BJ (cell line): ENCODE measurements at places on chromosomes 7 and 10.

- no peak for DNase-seq
Observed at GRCh38 chr10:72223743-72224101, 7.6 kb upstream of the ASCC1 start.

DNA sequence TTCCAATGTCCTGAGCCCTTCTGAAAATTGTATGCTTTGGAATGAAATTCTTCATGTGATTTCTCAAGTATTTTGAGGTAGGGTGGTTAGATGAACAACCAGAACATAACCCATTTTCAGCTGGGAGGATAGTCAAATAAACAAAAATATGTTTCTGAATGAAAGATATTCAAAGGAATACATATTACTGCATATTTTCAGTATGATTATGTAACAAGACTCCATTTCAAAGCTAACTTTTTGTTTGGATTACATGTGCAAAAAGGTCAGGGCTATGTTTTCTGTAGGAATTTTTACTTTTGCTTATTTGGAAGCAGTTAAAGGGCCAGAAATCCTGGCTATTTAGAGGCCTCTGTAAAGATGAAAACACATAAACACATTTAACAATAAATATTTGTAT, 27.7 kb downstream of the CDK6 start:
- DNase-seq = no peak

DNA sequence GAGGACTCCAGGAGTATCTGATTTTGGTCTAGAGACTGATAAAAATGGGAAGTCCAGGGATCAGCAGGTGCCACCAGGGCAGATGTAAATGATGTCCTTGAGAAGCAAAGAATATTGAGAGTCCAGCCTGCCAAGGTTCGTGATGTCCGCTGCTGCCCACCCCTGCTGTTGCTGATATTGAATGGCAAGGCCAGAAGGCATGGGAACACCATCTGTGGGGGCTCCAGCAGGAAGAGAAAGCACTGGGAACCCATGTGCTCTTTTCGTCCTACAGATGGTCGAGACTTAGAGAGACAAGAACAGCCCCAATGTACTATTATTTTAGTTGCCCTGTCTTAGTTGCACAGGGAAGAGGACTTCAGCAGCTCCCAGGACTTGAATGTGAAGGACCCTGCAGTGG, 363.9 kb downstream of the GALNT17 start:
- DNase-seq = no peak

DNA sequence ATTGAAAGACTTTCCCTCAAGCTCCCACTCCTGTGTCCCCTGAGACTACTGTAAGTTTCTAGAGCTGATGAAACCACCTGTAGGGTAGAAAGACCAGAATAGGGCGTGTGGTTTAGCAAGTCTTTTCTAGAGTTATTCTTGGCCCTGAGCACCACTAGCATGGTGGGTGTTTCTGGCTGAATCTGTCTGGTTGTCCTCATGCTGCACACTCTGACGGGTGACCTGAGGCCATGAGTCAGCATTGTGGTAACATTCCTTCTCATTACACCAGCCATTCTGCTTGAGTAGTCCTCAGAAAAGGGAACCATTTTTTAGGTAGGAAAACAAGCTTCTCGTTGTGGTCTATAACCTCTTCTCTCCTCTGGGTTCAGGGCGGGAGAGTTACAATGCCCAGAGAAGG, 250.3 kb downstream of the SNX13 start:
- peak; percentile 80 for DNase-seq

DNA sequence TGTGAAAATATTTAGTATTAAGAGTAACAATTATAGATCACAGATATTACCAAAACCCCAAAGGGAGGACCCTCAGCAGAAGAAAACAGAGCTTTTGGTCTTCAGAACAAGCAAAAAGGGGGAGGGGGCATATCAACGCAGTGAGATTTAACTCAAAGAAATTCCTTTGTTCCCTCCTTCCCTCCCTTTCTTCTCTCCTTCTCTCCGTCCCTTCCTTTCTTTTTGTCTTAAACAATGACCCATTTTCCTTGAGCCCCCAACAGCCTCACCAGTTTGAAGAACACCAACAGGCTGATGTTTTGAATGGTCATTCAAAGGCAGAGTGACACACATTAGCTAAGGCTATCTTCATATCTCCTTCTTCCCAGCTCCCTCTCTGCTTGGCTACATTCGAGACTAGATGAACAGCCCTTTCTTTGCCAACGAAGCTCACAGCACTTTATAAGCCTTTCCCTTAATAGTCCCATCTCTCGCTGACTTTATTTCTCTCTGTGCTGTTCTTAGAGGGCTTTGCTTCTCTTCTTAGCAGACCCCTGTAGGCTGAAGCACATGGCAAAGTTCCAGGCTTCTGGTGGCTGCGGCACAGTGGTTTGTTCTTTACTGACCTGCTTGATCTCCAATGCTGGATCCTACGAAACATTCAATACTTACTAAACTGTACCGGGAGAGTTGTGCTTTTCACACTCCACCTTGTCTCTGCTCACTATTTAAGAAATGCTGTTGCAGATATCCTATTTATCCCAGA, 75.6 kb upstream of the KCNIP2 start:
- no peak for DNase-seq

DNA sequence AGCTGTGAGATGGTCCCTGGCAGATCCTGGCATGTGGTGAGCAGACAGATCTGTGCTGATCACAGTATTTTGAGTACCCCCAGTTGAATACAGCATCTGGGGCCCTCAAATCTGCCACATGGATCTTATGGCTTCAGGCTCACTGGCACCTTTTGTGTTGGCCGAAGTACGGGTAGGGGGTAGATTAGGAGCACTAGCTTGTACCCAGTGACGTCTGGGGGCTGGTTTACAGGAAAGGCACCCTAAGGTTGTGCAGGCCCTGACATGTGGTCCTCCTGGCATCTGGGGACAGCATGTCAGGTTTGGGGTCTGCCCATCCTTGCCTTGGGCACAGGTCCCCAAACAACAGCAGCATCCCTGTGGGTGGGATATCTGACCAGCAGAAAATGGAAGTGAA, 53.2 kb downstream of the SYPL1 start:
- DNase-seq = no peak

DNA sequence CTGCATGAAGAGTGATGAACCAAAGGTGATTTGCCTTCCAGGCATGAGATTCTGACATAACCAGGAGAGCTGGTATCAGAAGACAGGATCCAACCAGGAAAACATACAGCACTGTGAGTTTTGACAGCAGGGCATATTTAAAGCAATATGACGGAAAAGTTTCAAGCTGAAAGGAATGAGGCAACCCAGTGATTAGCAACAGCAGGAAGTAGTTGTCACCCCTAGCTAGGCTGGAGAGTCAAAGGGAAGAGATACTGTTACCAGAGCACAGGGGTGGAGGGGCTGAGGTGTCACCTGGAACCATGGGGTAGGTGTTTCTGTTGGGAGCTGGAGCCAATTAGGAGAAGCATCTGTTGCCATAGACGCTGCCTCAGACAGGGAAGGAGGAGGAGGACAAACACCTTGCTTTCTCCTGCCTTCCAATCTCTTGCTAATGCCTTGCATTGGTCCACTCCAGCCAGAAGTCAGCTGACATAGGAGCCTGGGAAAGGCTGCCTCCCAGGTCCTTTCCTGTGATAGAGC, 125.4 kb upstream of the SORCS3 start:
- DNase-seq = no peak

DNA sequence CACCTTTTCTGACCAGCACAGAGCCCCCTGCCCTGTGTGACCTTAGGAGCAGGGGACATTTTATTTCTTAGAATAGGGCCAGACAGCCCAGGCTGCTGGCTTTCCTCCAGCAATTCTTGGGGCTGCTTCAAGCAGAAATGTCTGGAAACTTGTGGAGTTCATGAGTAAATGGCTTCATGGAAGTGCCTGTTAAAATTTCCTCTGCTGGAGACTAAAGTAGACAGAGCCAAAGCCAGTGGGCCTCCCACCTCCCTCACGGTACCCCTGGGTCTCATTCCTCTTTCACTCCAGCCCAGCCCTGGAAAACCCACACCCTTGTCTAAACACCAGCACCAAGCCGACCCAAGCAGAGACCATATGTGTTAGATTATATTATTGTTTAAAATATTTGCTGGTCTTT, 505.5 kb upstream of the ZMIZ1 start:
- DNase-seq = no peak

- no peak for DNase-seq
Observed at GRCh38 chr10:70757856-70758255, 27.3 kb downstream of the TBATA start.

DNA sequence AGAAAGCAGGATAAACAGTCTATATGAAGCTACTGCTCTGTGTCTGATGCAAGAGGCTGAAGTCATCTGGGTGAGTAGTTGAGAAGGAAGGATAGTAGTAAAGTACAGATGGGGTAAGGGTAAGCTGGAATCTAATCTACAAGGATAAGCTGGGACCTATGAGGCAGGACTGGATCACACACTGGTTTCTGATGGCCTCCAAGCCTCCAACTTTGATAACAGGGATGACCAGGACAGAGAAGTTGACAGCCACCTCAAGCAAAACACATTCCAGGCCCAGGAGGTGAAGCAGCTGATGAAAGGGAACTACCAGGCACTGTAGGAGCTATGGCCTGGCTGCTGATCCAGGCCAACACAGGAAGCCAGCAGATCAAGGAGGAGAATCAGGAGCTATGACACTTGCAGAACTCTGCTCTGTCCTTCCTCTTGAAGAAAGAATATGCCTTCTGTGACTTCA, 278.1 kb upstream of the TMEM229A start:
- no peak for DNase-seq

DNA sequence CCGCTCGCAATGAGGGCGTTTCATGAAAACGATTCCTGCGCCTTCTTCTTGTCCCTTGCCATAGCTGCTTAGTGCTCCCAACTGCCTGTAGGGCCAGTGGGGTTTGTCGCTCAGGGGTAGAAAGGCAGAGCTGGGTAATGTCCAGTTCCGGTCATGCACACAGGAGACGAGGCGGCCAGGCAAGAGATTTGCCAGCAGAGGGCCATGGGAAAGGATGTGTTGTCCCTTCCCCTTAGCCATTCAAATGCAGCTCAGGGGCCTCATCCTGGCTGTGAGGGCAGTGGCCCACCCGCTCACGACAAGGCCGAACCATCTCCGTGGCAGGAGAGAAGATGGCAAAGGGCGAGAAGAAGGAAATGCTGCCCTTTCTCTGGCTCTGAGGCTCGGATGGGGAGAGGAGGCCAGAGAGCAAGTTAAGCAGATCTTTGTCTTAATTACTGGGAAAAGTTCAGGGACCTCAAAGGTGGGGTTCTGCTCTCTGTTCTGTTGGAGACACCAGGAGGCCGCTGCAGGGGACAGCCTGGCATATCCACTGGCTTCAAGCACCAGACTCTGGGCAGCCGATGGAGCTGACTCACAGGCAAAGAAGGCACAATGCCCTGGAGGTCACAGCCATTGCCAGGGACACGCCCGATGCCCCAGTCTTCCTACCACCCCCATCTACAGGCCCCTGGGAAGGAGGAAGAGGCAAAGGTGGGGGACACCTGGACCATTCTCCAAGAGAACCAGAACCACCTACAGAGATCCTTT, 534.8 kb upstream of the MGMT start:
- DNase-seq = no peak

DNA sequence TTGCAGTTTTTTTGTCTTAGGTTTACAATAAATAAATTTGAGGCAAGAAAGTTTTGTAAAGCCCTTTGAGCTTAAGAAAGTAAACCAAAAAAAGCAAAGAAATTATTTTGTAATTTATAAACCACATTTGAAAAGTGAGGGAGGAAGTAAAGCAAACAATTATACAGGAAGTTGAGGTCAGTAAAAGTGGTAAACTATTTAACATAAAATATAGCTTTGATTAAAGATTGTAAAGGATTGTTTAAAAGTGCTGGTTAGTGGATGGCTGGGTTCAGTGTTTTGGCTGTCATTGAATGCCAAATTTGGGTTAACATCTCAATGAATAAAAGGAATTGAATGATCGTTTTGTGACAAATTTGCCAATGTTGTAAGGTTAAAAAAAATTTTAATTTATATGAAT, 9.9 kb downstream of the SOSTDC1 start:
- no peak for DNase-seq

- no peak for DNase-seq
Observed at GRCh38 chr10:30294476-30295240, 54.4 kb downstream of the MTPAP start.

DNA sequence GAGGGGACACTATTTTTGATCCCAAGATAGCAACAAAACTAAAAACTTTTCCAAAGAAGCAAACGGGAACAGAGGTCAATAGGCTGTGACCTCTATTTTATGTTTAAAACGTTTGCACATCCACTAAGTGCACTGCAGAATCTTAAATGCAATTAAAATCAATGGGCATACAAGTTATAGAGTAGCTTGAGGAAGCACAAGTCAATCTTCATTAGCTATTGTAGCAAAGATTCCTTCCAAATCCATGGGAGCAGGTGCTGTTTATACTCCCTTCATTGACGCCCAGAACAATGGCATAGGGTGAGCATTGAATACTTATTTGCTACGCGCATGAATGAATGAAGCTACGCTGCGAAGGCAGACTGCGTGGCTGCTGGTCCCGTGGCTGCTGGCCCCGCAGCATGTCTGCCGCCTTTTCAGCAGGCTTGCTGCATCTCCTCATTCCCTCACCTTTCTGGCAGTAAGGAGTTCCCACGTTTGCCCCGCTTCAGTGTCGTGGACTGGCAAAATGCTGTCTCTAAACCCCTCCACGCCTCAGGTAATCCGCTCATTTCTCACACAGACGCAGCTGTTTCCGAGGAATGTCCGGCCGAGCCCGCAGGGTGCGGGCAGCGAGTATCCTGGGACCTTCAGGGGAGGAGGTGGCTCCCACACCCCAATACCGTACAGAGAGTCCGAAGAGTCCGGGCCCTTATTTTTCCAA, 754 bp upstream of the PHYHIPL start:
- DNase-seq = no peak

GRCh38 chr7:101226721-101227120, 8.8 kb downstream of the ZNHIT1 start:
- no peak for DNase-seq

GRCh38 chr10:89869180-89869579, 167.8 kb downstream of the KIF20B start:
- DNase-seq = no peak

- no peak for DNase-seq
Observed at GRCh38 chr10:96014473-96015102, 28.8 kb upstream of the CCNJ start.

- DNase-seq = no peak
Observed at GRCh38 chr10:10798102-10798863, 219.4 kb upstream of the CELF2 start.
